ENCODE measurements at places on chromosomes 2 and 18. TPM values are rescaled to one million over a fixed set of nuclear protein-coding genes. Genes with fewer than 3 reads are reported as not detected.

GRCh38 chr2:56376699-56377665 is 193.2 kb downstream of the CCDC85A start:
- no peak for DNase-seq
- no peaks in the 10 kb centered on the region for H3K4me1 ChIP-seq
- no peaks in the 10 kb centered on the region for H3K27me3 ChIP-seq
- H3K4me3 ChIP-seq: no peak overlapping the region
- H3K27ac ChIP-seq: no peak overlapping the region

GRCh38 chr2:225763711-225764110 is 364.2 kb downstream of the NYAP2 start:
- peaks cover 12% of the 10 kb centered on the region for H3K4me1 ChIP-seq
- no peaks in the 10 kb centered on the region for H3K27me3 ChIP-seq
- DNase-seq: no peak
- H3K27ac ChIP-seq: no peak overlapping the region

DNA sequence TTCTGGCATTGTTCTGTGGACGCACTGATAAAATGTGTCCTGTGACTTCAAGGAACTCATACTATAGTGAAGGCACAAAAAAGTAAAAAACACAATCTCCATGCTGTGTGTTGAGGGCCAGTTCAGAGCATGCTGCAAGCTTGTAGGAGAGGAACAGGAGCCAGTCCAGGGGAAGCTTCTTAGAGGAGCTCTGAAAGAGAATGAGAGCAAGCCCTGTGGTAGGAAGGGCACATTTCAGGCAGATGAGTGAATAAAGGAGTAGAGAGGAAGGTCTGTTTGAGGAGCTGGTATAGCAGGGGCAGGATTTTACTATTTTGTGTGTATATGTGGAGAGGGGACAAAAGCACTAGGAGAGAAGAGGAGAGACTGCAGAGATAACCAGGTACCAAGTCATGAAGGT is 478.3 kb downstream of the ZEB2 start:
- no peaks in the 10 kb centered on the region for H3K36me3 ChIP-seq
- no peak overlapping the region for H3K27ac ChIP-seq
- H3K4me3 ChIP-seq: no peak overlapping the region
- DNase-seq: no peak

GRCh38 chr2:166373105-166373504 is 2.6 kb downstream of the SCN9A start:
- DNase-seq: no peak
- no peaks in the 10 kb centered on the region for H3K36me3 ChIP-seq
- no peak overlapping the region for H3K4me3 ChIP-seq

DNA sequence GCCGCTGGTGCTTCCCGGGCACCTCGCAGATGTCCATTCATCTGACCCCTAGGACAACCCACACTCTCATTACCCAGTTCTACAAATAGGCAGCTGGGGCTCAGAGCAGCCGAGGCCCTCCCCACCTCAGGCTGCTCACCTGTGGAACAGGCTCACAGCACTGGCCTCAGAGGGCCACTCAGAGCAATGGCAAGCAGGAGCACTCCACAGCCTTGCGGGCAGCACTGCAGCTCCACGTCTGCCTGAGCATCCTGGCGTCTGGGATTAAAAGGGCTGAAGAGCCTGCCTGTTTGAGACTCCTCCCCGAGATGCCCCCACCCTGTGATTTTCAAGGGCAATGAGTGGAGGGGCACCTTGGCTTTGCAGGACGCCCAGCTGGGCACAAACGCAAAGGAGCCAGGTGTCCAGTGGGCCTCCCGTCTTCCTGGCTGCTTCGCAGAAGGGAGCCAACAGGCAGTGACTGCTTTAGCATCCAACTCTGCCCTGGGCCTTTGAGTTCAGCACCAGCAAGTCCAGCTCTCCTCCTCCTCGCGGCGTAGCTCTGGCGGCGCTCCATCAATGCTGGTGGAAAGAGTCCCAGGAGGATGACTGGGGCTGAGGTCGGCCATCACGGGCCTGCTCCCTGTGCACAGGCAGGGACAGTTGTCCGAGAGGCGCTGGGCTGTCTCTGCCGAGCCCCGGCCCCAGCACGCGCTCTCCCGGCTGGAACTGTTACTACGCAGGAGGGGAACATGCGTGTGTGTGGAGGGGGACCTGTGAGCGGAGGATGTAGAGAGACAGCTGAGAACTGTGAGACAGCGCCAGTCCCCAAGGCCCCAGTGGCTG is 297.2 kb downstream of the NDUFA10 start:
- no peak overlapping the region for H3K4me3 ChIP-seq
- H3K36me3 ChIP-seq: no peaks in the 10 kb centered on the region
- H3K27me3 ChIP-seq: peaks cover 7% of the 10 kb centered on the region
- H3K27ac ChIP-seq: no peak overlapping the region
- peaks cover 35% of the 10 kb centered on the region for H3K4me1 ChIP-seq
- DNase-seq: peak; percentile 40

DNA sequence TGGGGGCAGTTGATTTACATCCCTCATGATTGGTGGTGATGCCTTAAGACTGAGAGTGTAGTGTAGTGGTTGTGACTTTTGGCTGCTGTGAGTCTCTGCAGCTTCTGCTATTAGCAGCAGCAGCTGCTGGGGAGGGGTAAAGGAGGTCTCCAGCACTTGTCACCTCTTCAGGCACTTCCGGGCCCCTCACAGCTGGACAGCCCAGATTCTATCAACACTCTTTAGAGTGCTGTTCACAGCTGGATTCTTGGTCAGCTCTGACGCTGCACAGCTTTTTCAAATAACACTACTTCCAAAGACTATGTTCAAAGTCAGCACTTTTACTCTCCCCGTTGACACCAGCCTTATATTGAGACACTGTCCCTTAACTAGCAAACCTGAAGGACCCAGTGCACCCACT is 396.0 kb downstream of the MEIS1 start:
- H3K27me3 ChIP-seq: no peaks in the 10 kb centered on the region
- no peaks in the 10 kb centered on the region for H3K36me3 ChIP-seq
- H3K27ac ChIP-seq: no peak overlapping the region
- H3K4me3 ChIP-seq: no peak overlapping the region
- DNase-seq: no peak

- H3K4me1 ChIP-seq: peaks cover 4% of the 10 kb centered on the region
- DNase-seq: no peak
- no peaks in the 10 kb centered on the region for H3K27me3 ChIP-seq
- no peaks in the 10 kb centered on the region for H3K36me3 ChIP-seq
These were observed 103.3 kb downstream of the AGAP1 start for GRCh38 chr2:235597081-235597615.

DNA sequence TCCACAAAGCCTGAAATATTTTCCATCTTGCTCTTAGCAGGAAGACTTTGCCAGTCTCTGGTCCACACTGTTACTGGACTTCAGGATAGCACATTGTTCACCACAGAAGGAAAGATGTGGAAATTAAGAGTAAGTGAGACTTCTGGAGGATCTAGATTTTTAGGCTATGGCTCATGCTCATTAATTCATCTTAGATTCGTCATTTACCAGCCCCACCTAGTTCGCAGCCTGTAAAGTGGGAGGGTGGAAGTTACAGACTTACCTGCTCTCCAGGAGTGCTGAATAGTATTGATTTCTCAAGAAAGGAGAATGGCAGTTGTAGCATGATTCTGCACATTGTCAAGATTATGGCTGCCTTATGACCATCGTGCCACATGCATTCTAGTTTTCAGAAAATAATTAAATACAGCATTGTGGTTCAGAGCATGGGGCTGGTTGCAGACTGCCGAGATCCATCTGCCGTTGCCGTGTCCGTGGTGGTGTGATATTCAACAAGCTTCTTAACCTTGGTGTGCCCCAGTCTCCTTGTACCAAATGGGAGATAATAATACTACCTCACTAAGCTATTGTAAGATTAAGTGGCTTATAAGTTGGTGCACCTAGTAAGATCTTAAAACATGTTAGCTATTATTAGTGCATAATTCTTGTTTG is 56.8 kb downstream of the RNF144A start:
- no peak for DNase-seq
- H3K4me3 ChIP-seq: no peak overlapping the region
- peaks cover 6% of the 10 kb centered on the region for H3K4me1 ChIP-seq
- no peak overlapping the region for H3K27ac ChIP-seq
- no peaks in the 10 kb centered on the region for H3K27me3 ChIP-seq

- H3K36me3 ChIP-seq: no peaks in the 10 kb centered on the region
- peaks cover 18% of the 10 kb centered on the region for H3K4me1 ChIP-seq
- no peak overlapping the region for H3K4me3 ChIP-seq
These were observed 2.0 kb upstream of the THUMPD2 start for GRCh38 chr2:39780825-39781600.

DNA sequence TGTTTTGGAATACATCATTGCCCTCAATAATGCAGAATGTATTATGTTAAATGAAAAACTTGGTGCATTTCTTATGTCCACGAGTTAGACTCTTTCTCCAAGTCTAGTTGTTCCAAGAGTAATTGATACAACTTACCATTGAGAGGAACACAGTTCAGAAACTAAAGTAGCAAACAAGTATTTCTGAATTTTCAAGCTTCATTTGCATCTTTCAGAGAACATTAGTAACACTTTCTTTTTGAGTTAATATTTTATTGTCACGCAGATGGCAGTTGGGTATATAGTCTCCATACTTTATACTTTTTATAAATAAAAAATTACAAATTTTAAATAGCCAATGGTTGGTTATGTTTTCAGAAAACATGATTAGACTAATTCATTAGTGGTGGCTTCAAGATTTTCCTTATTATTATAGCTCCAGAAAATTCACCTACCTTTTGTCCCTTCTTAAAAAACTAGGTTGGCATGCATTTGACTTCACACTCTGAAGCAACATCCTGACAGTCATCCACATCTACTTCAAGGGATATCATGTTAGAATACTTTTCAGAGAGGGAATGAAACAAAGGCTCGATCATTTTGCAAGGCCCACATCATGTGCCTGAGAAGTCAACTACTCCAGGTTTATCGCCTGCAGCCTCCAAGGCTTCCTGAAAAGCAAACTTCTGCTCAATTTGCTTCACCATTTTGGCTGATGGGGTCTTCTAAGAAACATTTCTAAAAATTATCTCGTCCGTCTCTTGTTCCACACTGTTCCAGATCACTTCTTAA is 29.9 kb downstream of the LYPD6B start:
- no peaks in the 10 kb centered on the region for H3K27me3 ChIP-seq
- no peaks in the 10 kb centered on the region for H3K36me3 ChIP-seq
- peaks cover 30% of the 10 kb centered on the region for H3K4me1 ChIP-seq

DNA sequence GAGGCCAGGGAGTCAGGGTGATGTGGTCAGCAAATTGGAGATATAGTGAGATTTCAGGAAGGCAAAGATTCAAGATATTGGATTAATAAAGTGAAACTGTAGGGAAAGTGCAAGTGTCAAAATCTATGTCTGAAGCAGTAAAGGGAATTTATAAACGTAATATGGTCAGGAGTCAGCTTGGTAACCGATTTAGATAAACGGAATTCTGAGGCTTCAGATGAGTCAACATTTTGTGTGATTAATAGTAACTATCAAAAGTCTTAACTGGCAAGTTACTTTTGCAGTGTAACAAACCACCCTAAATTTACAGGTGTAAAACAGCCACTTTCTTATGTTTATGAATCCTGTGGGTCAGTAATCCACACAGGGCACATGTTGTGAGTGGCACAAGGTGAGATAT is 10.9 kb downstream of the MTX2 start:
- DNase-seq: no peak
- H3K4me1 ChIP-seq: no peaks in the 10 kb centered on the region
- H3K36me3 ChIP-seq: no peaks in the 10 kb centered on the region
- no peaks in the 10 kb centered on the region for H3K27me3 ChIP-seq
- no peak overlapping the region for H3K27ac ChIP-seq

DNA sequence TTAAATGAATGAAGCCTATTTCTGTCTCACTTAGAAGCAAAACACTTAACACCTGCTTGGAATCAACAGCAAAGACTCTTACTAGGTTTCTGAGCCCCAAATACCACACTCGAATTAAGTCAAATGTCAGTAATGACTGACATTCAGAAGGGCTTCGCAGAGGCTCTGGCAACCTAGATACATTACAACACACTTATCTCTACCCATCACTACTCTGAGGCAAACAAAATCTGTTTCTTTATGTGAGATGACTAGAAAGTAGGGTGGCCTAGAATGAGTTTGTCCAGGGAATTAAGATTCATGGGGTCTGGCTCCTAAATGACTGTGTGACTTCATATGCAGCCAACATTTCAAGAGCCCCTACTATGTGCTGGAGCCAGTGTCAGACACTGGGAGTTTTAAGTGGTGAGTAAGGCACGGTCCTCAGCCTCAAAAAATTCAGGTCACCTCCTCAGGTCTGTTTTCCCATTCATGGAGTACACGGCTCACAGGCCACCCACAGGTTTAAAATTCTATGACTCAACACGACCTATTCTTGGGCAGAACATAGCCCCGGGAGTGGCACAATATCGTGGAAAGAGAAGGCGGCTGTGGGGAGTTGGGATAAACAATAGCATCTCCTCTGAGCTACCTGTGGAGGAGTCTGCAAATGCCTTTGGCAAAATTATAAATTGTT is 150.3 kb upstream of the ZFP36L2 start:
- no peak overlapping the region for H3K4me3 ChIP-seq
- no peak overlapping the region for H3K27ac ChIP-seq
- DNase-seq: no peak
- no peaks in the 10 kb centered on the region for H3K27me3 ChIP-seq

The PRKCE gene
- 18.3 TPM for total RNA-seq

The POTEC gene
- total RNA-seq: not detected

The UGT1A3 gene
- total RNA-seq: not detected

The SAG gene
- not detected for total RNA-seq

The GKN2 gene
- total RNA-seq: not detected

The AGAP1 gene
- 14.1 TPM for total RNA-seq

The STPG4 gene
- 0.49 TPM for total RNA-seq

The SCYGR4 gene
- not detected for total RNA-seq

The OXER1 gene
- total RNA-seq: 0.76 TPM

The NOSTRIN gene
- 7.2 TPM for total RNA-seq

The TP53I3 gene
- 11.7 TPM for total RNA-seq

Data from suprapubic skin (tissue), 4 donors.